ENCODE measurements at places on chromosomes 3 and 15.

- DNase-seq, result no peak
These were observed 8.8 kb upstream of the EXOG start for GRCh38 chr3:38487323-38487722.

GRCh38 chr3:142029052-142029642 lies 120.2 kb downstream of the TFDP2 start:
- no peak for DNase-seq

DNA sequence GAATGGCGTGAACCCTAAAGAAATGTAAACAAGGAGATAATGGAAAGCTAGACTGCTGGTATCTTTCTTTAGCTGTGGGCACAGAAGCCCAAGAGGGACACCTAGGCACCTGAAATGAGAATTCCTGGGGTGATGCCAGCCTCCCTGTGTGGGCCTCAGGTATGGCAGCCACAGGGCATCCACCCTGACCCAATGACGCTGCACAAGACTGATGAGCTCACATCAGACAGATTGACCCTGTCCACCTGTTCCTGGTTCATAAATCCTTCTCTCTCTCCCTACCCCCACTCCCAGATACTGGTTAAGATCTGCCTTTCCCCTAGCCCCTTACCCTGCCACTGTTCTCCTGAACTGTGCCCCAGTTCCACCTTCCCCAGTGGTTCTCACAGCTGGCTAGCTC lies 1.5 kb downstream of the GLB1 start:
- DNase-seq, result no peak

DNA sequence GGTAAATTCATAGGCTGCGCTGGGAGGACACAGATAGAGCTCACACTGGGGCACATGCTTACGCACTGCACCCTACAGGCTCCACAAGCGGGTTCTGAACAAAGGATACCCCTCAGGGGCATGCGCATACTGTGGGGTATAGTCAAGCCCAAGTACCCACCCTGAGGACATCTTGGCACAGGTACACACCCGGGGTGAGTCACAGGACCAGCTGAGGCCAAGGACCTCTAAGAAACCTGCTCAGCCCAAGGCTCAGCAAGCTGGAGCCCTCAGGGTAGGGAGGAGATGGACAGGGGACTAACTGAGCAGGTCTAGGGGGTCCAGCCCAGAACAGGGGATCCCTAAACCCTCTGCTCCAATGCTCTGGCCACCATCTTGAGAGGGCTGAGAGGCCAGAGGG lies 3.3 kb downstream of the SHISA5 start:
- DNase-seq, result no peak

- no peak for DNase-seq
These were observed 39.1 kb upstream of the SETMAR start for GRCh38 chr3:4264040-4264439.

DNA sequence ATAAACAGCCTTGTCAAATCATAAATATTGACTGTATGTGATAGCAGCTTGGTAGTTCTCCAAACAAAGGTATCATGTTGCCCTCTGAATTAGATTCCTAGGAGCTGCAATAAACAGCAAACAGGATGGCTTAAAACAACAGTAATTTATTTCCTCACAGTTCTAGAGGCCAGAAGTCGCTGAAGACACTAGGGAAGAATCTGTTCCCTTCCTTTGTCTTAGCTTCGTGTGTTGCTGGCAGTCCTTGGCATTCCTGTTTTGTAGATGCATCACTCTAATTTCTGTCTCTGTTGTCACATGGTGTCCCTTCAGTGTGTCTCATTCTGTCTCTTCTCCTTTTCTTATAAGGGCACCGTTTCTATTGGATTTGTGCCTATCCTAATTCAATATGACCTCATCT lies 679.3 kb downstream of the OTOL1 start:
- no peak for DNase-seq

GRCh38 chr3:183909030-183909600 lies 24.4 kb upstream of the PARL start:
- DNase-seq, result no peak

DNA sequence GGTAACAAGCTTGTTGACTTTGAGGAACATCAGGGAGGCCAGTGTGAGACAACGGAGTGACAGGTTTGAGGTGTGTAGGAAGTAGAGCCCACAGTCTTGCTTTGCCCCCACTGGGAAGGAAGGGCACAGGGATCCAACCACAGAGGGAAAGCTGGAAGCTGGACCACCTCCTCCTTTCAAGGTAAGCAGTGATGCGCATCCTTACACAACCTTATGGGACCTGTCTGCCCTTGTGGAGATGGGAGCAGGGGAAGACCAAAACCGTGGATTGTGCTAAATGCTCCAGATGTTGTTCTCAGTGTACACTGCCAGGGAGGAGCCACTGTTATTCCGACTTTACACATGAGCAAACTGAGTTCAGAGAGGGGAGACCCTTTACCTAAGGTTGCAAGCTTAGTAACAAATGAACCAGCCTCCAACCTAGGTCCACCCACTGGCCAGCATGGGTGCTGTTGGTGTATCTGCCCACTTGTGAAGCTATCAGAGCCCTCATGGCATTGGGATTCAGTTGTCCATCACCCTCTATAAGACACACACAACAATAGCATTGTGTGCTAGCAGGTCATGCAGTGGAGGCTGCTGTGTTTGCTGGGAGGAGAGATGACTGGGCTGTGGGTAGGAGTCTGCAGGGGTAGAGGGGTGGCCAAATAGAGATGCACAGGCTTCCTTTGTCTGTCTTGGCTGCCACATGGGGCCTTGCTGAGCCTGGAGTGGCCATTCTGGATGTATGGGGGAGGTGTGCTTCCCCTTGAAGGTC lies 586 bp upstream of the LSMEM2 start:
- DNase-seq, result no peak

GRCh38 chr15:69962561-69962960 lies 135.2 kb downstream of the TLE3 start:
- no peak for DNase-seq

GRCh38 chr15:73564255-73564654 lies 68.9 kb downstream of the NPTN start:
- DNase-seq, result no peak

DNA sequence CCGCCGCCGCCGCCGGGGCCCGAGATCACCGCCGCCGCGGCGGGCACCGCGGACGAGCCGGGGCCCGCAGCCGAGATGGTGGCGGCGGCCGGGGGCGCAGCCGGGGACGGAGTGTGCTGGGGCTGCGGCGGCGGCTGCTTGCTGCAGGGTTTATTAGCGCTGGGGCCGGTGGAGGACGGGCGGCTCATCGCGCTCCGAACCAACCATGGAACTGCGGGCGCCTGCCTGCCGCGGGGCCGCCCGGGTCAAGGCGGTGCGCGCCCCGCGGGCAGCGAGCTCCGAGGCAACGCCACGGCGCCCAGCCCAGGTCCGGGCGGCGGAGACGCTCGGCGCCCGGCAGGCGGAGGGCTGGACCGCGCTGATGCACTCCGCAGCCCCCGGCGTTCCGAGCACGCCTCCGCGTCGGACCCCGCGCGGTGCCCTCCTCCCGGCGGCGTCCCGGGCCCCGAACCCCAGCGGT lies 277 bp downstream of the SIAH2 start:
- no peak for DNase-seq

DNA sequence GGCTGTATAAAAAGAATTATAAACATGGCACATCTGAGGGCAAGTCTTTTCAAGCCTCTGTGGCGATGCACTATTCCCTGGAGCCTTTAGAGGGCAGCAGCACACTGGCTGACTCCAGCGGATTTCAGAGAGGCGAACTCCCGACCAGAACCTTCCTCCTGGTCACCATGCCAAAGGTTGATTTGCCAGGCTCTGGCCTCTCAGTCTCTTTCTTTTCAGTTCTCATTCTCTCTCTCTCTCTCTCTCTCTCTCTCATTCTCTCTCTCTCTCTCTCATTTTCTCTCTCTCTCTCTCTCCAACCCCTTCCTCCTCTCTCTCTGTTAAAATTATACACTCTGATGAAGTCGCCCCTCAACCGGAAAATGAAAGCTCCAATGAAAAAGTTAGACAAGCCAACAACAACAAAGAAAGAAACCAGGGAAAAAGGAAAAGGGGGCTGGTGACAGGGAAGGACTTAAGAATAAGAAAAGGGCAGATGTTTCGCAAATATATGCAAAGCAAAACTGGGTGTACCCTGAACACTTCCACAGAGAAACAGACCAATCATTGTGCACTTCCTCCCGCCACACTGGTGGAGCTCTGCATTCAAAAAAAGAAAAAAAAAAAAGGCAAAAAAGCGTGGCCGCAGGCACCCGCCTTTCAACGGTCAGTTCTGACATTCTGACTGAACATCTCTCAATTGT lies 90.2 kb downstream of the TIGIT start:
- peak; percentile 61 for DNase-seq

All from stimulated activated CD4-positive, alpha-beta T cell treated with anti-CD3 and anti-CD28 coated beads, Interleukin-15, amount 100 ng/mL, for 48 hours (primary cell).